ENCODE measurements at places on chromosomes 7 and 10.

DNA sequence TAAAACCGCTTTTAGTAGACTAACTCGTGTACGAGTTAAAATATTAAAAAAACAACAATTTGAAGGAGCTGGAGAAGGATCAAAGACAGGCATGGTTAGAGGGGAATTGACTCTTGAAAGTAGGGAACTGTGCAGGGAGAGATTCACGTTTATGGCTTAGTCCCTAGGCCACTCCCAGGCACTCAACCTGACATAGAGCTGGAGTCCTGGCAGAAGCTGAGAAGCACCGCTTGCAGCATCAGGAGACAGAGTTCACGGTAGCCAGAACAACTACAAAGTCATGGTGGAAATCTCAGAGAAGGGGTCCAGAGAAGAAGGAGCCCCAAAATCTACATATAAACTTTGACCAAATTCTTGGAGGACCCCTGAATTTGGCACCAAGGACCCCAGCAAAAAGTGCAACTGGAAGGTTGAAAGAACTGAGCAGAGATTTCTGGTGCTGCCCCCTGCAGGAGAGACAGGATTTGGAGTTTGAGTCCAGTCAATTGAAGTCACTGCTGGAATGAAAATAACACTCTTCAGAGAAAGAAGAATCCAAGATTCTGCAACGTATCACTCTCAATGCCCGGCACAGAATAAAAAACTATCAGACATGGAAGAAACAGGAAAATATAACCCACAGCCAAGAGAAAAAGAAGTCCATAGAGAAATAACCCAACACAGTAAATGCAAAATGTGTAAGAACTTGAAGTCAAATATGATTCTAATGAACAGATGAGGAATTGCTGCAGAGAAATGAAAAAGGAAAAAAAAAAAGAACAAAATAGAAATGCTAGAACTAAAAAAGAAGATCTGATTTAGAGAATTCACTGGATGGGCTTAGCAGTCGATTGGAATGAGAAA, 493.3 kb upstream of the PODXL start:
- DNase-seq = no peak

DNA sequence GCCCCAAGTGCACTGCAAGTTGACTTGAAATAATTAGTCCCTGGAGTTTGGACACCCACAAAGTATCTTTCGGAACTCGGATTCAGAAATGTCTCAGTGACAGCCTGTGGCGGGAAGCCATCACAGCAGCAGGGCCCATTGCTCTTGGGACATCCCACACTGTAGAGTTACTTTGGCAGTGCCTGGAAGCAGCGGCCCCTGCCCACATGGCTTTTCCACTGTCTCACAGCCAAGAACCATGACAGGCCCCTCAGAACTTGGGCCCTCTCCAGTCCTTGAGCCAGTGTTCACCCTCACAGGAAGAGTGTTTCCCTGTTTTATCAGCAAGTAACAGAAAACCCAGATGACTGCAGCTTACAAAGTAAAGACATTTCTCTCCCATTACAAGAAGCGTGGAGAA, 477.0 kb upstream of the GALNT17 start:
- no peak for DNase-seq

- DNase-seq = no peak
Measured at GRCh38 chr7:79927116-79927515, 207.5 kb upstream of the GNAI1 start.

DNA sequence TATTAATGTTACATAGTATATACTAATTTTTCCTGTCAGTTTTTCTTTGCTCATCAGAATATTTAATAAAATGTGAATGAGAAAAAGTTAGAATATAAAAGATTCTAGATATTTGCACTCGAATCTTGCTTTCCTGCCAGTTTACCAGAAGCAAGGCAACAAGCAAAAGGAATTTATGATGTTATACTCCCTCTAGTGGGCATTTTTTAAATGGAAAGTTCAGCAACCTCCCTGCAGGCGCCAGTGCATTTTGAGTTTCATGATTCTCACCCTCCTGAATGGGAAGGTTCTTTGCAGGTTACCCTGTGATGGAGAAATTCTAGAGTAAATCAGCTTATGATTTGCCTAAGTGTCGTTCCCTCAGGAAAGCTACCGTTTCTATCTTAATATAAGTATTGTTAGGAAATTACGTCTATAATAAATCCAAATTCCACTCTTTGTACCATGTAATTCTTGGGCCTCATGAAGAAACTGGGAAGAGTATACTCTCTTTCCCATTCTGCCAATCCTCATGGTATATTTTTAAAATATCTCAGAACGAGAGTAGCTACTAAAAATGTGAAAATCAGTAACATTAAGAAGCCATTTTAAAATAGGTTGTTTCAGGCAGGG, 350.0 kb downstream of the CRPPA start:
- no peak for DNase-seq

DNA sequence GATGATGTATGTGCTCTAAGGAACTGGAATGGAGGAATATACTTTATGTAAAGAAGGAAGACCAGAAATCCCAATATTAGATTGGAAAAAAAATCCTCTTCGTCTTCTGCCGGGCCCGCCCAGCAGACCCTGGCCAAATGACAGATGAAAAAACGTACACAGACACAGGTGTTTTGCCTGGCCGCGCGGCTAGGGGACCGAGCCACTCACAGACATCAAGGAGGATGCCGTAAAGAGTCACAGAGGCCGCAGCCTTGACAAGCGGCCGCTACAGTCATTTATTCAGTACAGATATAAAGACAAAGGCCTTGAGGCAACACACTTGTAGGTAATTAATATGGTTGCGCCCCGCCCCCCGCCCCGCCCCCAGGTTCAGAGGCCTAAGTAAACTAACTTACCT, 594.1 kb downstream of the GRM8 start:
- no peak for DNase-seq

- DNase-seq = no peak
Measured at GRCh38 chr7:102432442-102433218, 745 bp upstream of the ORAI2 start.

DNA sequence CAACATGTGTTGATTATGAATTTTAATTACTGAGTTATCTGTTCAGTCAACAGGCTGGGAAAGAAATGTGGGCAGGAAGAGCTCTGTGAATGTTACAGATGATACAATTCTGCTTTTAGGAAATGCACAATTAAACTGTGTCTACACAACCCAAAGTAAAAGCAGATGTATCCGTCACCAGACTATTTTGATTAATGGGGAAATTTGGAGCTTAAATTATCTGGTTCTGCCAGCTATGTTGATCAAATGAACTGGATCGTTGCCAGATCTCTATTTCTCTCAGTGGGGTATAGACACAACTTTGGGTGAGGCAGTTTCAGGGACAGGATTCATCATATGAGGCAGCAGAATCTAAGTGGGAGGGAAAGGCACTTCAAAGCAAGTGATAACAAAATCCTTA, 136.5 kb downstream of the NEUROD6 start:
- DNase-seq = no peak

GRCh38 chr7:37354656-37355131, 94.0 kb downstream of the ELMO1 start:
- DNase-seq = peak; percentile 17

DNA sequence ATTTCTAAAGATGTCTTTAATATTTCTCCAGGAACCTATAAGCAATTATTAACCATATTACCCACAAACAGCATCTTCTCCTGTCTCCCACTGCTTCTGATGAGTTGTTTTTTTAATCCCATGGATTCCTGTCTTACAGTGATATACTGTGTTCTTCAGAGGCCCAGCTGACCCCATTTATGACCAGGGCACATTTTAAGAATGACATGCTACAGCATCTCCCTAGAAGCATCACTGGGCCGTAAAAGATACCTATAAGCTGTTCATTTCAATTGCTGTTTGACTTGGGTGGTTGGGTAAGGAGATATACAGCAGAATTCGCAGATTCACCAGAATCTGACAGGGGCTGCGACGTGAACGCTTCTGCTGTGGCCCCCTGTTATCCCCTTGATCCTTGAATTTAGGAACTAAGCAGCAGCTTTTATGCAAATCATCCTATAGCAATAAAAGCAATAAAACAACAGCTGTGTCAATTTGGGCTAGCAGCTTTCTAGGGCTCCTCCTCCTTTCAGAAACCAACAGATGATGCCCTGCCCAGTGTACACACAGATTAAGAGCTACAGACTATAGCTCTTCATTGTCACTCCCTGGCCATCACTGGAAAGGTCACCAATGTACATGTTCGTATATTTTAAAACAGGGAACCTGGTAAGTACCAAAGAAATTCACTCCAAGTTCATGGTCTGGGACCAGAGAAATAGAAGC, 86.8 kb downstream of the CPEB3 start:
- no peak for DNase-seq

- no peak for DNase-seq
Measured at GRCh38 chr7:115679423-115679822, 351.1 kb downstream of the TFEC start.

- no peak for DNase-seq
Measured at GRCh38 chr10:113187063-113187777, 237.2 kb downstream of the TCF7L2 start.

GRCh38 chr7:139871820-139872219, 42.8 kb downstream of the TBXAS1 start:
- DNase-seq = no peak

DNA sequence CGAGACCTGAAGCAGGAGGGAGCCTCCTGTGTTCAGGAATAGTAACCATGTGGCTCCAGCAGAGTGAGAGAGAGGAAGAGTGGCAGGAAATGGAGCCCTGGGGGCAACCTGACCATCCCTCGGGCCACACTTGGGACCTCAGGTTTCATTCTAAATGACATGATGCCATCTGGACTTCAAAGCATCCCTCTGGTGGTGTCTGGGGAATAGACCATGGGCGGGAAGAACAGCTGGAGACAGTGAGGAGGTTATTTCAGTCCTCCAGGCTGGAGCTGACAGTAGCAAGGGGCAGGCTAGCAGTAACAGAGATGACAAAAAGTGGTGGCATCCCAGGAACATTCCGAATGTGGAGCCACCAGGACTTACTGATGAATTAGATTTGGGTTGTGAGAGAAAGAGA, 44.8 kb downstream of the AKR1B1 start:
- DNase-seq = no peak

GRCh38 chr7:55508221-55509011, 63.9 kb downstream of the VOPP1 start:
- DNase-seq = no peak

GRCh38 chr7:138072726-138073125, 3.5 kb upstream of the AKR1D1 start:
- DNase-seq = no peak

GRCh38 chr10:12041766-12042408, 722 bp downstream of the UPF2 start:
- peak; percentile 17 for DNase-seq

DNA sequence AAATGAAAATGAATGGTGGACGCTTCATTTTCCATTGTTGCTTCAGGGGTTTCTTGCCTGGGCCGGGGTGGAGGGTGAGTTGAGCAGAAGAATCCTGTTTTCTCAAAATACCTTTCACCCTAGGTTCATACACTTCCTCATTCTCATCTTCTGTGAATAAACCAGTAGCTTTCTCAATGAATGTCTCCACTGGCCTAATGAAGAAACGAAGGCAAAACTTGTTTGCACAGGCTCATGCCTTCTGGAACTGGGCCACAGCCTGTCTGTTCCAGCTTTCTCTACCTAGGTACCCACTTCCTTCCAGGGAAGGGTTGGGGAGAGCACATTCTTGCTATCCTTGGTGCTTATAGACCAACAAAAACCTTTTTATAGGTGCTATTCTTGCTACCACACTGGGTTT, 21.3 kb downstream of the STMP1 start:
- DNase-seq = no peak

- no peak for DNase-seq
Measured at GRCh38 chr7:134778941-134779740, at the start of gene CALD1. TSS of gene CALD1 (plus strand) at chr7:134779634. CDS start at chr7:134867734, 88,100 bp downstream.

- no peak for DNase-seq
Measured at GRCh38 chr10:504806-505205, 184.7 kb downstream of the DIP2C start.

GRCh38 chr10:109106604-109107003, 816.7 kb downstream of the XPNPEP1 start:
- DNase-seq = no peak

DNA sequence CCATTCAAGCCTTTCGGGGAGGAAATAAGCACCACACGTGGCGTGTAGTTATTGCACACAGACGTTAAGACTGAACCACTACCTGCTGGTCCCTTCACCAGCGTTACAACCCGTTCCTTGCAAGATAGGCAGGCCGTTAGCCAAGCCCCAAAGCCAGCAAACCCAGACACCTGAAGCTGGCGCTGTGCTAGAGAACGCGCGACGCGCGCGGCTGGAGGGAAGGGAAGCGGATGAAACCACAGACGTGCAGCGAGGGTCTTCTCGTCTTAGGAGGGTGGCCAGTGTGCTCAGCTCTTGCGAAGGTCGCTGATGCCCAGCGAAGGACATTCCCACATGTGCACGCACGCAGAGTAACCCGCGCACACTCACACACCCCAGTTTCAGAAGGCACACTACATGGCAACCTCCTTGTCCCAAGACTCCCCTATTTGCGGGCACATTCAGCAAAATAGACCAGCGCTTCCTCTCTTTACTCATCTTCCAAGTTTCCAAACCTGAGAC, 980 bp downstream of the TMEM26 start:
- DNase-seq = no peak

DNA sequence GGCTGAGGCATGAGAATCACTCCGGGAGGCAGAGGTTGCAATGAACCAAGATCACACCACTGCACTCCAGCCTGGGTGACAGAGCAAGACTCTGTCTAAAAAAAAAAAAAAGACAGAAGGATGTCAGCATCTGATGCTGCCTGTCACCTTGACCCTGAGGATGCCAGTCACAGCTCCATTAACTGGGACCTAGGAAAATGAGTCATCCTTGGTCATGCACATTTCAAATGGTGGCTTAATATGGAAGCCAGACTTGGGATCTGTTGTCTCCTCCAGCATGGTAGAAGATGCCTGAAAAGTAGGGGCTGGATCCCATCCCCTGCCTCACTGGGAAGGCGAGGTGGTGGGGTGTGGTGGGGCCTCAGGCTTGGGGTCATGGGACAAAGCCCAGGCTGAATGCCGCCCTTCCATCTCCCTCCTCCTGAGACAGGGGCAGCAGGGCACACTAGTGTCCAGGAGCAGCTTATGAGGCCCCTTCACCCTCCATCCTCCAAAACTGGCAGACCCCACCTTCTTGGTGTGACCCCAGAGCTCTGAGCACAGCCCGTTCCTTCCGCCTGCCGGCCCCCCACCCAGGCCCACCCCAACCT, 1.3 kb downstream of the NOS3 start:
- DNase-seq = no peak

- DNase-seq = no peak
Measured at GRCh38 chr10:131676046-131676799, 224.6 kb upstream of the PPP2R2D start.

GRCh38 chr10:3008518-3009195, 58.7 kb upstream of the PFKP start:
- no peak for DNase-seq

DNA sequence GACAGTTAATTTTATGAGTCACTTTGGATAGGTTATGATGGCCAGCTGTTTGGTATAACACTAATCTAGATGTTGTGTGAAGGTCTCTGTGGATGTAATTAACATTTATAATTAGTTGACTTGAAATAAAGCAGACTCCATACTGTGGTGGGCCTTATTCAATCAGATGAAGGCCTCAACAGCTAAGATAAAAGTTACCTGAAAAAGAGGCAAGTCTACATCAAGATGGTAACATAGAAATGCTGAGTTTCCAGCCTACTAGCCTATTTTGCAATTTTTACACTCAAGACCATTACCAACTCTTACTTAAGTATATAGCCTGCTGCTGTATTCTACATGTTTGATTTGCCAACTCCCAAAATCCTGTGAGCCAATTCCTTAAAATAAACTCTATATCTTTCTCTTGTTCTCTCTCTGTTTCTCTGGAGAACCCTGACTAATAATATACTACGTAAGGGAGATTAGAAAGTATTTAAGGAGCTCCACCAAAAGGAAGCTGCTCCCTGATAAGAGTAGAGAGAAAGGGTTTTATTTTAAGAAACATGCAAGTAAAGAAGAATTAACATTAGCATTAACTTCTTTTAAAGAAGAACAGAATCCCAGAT, 42.7 kb downstream of the ZNF438 start:
- DNase-seq = no peak

All from activated CD4-positive, CD25-positive, alpha-beta regulatory T cell treated with anti-CD3 and anti-CD28 coated beads, Interleukin-2, amount 50 U/mL, for 16 hours (primary cell).